ENCODE measurements at places on chromosomes 16 and 17.

- DNase-seq: no peak
Observed at GRCh38 chr16:67965668-67966548, 2.5 kb downstream of the SLC12A4 start.

- no peak for DNase-seq
Observed at GRCh38 chr16:12529582-12529981, 274.1 kb downstream of the CPPED1 start.

- DNase-seq: no peak
Observed at GRCh38 chr17:50590946-50591737, 30.6 kb downstream of the CACNA1G start.

DNA sequence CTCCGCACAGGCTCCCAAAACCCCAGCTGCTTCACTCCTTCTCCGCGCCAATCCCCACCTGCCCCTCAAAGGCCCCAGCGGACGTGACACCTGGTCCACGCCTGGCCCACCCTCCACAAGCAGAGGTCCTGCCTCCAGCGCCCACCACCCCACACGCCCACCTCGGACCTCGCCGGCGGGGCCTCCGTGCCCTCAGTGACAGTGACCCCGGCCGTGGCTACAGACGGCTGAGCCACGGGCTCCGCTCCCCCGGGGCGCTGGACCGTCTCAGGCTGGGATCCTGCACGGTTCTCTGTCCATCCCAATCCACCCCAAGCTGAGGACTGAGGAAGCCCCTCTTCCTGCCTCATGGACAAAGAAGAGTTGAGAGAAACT is 25.1 kb downstream of the PIEZO1 start:
- no peak for DNase-seq
